Pancreas (tissue), 10 donors: ENCODE measurements at places on chromosomes 6 and 20. TPM values are rescaled to one million over a fixed set of nuclear protein-coding genes. Genes with fewer than 3 reads are reported as not detected.

Gene PROKR2
- total RNA-seq, result not detected

Gene CDSN
- not detected for total RNA-seq

Gene NCOA3
- total RNA-seq, result 8.9 TPM

GRCh38 chr6:150535151-150535804, 64.4 kb upstream of the PLEKHG1 start:
- no peak for DNase-seq

GRCh38 chr6:139003751-139004150, 15.7 kb upstream of the REPS1 start:
- no peak for DNase-seq
